Caki2 (cell line): ENCODE measurements at places on chromosomes 6 and 20. TPM values are rescaled to one million over a fixed set of nuclear protein-coding genes. Genes with fewer than 3 reads are reported as not detected.
A peak's percentile ranks its signal among the peaks of the same experiment; 100 is the strongest.

VNN1 gene
- not detected in 2 replicates for total RNA-seq

RAB5IF gene
- 405 and 423 TPM in 2 replicates for total RNA-seq

LY6G6D gene
- not detected in 2 replicates for total RNA-seq

WTAP gene
- 55.5 and 61.5 TPM in 2 replicates for total RNA-seq

TXLNB gene
- total RNA-seq = not detected in 2 replicates

BTN2A1 gene
- total RNA-seq = 14.1 and 20.3 TPM in 2 replicates

BNIP5 gene
- total RNA-seq = not detected in 2 replicates

CCN6 gene
- total RNA-seq = not detected in 2 replicates

DNMT3B gene
- 52.7 and 54.1 TPM in 2 replicates for total RNA-seq

DNA sequence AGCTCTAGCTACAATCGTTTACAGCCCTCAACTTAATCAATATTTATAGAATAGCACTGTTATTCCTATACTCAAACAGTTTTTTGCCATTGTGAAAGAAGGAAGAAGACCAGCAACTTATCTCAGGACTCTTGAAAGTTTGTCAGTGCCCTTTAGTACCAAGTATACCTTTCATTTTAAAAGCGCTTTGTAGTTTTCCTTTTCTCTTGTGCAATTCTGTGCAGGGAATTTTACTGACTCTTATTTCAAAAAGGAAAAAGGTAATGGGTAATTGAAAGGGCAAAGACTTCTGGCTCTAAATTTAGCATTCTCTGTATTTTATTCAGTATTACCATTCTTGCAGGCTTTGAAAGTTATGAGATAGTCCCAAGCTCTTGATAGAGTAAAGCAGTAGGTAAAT is 16.8 kb upstream of the RHAG start:
- DNase-seq = no peak

DNA sequence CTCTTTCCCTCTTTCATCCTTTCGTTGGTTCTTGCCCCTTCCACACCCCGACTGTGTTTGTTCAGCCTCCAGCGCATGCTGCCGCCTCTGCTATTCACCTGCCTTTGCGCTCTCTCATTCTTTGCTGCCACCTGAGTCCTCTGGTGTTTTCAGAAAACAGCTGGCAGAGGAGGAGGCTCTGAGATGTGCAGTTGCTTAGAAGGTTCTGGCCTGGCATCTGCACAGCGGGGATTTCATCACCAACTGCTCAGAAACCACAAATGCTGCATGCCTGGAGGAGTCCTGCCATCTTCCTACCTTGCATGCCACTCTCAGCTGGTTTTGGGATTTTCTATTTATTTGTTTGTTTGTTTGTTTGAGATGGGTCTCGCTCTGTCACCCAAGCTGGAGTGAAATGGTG is 39.2 kb upstream of the CLDN20 start:
- DNase-seq = no peak

GRCh38 chr6:31737315-31737990 is 1.1 kb upstream of the CLIC1 start:
- no peak for DNase-seq

- no peak for DNase-seq
Measured at GRCh38 chr20:6173481-6173880, 50.7 kb upstream of the FERMT1 start.

- peak; percentile 26 for DNase-seq
Measured at GRCh38 chr20:25987073-25987927, 290.6 kb upstream of the ZNF337 start.

DNA sequence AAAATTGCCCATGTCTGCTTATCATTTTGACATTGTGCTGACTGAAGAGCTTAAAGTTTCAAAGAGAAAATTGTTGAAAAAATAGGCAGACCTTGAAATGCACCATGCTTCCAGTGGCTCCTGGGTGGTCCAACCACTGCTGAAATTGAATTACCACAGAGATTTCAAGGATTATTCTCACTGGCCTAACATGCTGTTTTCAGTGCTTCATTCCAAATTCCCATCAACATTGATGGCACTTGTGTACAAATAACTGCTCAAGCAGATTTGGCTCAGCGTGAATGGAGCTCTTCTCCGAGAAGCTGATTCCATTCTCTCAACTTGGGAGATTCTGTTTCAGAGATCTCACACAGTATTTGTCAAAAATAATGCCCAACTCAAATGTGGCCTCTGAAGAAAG is 75.5 kb downstream of the LAMA4 start:
- DNase-seq = no peak

DNA sequence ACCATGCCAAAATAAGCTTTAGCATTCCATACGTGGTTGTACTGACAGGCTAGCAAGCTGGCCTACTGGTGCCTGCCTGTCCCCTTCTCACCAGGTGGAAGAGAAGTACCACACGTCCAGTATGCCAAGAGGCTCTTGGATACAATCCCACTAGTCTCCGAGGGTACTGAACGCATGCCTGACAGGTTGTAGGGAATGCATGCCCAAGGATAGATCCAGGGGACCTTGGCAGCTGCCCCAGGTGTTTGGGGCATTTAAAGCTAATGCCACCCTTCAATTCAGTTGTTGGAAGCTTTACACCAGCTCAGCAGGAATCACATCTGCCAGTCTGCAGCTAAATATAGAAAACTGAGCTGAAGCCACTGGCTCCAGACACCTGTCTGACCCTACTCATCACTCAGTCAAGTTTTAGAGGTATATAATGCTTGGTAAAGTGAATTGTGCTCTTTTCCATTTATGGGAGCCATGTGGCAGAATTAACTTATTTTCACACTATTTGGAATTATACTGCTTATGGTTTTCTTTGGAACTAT is 4.9 kb downstream of the TUBB2B start:
- DNase-seq = no peak

DNA sequence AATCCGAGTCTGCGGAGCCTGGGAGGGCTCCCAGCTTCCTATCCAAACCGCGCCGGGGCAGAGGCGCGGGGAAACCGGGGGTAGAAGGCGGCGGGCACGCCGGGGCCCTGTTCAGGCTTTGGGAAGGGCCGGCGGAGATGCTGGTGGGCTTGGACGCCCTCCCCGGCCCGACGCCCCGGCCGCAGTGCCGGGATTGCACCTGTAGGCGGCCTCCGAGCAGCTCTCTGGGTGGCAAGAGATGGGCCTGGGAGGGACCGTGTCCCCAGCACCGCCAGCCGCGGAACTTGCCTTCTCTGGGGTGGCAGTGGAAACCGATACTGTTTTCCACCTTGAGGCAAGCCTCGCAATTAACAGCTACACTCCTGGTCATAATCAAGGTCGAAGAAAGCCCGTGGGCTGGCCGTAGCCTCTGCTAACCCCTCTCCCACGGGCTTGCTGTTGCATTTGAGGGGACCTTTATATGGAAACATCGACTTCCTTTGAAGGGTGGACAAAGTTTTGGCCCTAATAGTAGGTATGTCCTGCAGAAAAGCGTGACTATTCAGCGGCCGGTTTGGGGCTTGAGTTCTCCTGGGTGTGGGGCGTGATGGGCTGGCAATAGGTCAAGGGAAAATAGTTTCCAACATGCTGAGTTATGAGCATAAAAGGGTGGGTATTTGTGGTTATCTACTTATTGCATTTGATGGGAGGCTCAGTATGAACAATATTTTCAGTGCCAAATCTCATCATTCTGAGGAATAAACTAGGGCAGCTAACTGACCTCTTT is 1.1 kb upstream of the JAG1 start:
- DNase-seq = peak; percentile 91

DNA sequence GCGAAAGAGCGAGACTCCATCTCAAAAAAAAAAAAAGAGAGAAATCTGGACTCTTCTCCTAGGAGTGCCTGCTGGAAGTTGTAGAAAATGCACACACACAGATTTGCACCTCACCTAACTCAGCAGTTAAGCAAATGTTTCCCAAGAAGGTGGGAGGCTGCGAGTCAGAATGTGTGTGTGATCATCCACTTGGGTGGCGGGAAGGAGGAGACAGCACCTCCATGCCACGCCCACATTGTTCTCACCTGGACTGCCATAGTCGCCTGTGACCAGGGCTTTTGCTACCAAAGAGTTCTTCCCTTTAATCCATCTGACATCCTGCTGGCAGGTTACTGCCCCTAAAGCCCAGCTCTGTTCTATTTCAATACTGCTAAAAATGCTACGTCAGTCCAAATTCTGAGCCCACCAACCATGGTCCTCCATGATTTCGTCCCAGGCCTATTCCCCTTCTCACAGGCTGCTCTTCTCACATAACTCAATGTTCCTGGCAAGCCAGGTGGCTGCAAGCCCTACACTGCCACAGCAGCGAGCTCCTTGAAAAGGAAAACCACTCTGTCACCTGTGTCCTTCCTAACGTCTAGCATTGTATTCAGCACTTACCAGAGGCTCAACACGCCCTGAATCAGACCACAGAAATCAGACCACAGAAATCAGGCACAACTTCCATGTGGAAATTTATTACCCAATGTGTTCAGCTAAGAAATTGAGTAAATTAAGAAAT is 77.5 kb downstream of the PSMG4 start:
- no peak for DNase-seq

DNA sequence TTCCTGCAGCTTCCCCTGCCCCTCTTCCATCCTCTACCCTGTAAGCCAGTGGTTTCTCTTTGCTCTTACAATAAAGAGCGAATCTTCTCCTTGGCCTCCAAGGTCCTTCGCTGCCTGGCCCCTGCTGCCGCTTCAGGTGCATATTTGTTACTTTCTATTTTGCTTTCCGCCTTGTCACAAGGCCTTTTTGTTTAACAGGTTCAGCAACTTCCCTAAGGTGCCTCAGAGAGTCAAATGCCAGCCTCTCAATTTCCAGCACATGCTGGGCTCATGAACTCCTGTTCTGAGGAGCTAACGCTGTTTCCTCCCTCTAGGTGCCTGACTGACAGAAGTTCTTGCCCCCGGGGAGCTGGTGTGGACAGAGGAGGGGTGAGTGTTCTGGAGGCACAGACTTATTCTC is 42.4 kb upstream of the EPB41L1 start:
- DNase-seq = no peak

GRCh38 chr6:157761926-157762325 is 61.1 kb upstream of the SNX9 start:
- DNase-seq = no peak

- DNase-seq = no peak
Measured at GRCh38 chr6:42049116-42049809, 1.1 kb upstream of the TAF8 start.

DNA sequence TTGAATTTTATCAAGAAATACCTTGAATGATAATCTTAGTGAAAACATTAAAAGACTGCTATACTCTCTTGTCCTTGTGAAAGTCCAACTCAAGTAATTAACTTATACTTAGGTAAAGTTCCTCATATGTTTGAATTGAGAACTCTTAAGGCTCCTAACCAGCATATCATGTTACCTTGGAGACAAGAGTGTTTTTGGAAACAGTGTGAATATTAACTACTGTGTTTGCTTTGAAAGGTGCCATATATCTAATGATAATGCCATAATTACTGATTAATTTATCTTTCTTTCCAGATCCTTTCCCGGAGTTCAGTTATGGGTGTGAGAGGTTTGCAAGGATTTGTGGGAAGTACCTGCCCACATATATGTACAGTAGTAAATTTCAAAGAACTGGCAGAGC is 10.5 kb downstream of the FAM120B start:
- DNase-seq = no peak

DNA sequence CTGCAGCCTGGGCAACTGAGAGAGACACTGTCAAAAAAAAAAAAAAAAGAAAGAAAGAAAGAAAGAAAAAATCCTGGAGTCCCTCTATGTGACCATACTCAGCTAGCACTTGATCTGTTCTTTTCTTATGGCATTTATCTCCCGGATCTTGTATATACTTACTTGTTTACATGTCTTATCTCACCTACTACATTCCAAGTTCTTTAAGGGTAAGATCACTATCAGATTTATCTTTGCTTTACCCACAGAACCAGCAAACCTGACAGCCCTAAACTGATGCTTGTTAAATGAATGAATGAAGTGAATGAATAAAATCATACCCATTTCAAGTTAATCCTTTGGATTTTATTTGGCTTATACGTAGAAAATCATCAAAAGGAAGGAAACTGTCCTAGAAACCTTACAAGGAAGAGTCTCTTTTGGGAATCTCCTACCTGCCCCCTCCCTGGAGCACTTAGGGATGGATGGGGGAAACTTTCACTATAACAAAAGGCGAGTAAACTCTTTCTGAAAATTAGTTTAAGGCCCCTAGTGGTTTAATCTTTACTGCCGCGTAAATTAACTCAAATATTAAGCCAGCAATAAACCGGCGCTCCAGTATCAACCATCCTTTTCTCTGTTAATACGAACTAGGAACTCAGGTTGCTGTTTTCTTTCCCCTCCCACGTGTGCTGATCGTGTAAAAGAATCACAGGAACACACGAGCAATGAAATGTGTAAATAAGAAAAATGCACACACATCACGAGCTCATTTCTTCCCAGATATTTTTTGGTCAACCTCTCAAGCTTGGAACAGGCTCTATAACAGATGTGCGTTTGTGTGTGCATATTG is 1.3 kb upstream of the UTRN start:
- DNase-seq = peak; percentile 43

GRCh38 chr20:44429419-44430269 is 46.0 kb upstream of the TTPAL start:
- DNase-seq = no peak

DNA sequence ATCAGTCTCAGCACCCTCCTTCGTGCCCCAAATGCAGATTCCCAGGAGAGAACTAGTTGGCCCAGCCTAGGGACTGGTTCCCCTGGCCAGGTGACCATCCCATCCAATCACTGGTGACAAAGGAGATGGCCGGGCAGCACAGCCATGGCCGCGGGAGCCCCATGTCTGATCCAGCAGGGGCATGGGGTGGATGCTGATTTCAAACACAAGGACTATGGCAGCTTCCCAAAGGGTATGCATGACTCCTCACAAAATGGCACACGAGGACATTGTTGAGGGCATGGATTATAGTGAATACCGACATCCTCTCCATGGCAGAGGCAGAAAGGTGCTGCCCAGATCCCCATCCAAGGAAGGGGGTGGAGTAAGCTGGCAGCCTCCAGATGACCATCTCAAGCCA is 9.9 kb upstream of the LSM14B start:
- no peak for DNase-seq

- DNase-seq = peak; percentile 46
Measured at GRCh38 chr6:43992783-43993644, 134.2 kb downstream of the MRPL14 start.

GRCh38 chr20:24584538-24585356 is 115.3 kb downstream of the SYNDIG1 start:
- peak; percentile 12 for DNase-seq

GRCh38 chr20:62900052-62900691 is 26.1 kb downstream of the DIDO1 start:
- DNase-seq = peak; percentile 61

- no peak for DNase-seq
Measured at GRCh38 chr6:39800034-39801032, 8.2 kb downstream of the DAAM2 start.

DNA sequence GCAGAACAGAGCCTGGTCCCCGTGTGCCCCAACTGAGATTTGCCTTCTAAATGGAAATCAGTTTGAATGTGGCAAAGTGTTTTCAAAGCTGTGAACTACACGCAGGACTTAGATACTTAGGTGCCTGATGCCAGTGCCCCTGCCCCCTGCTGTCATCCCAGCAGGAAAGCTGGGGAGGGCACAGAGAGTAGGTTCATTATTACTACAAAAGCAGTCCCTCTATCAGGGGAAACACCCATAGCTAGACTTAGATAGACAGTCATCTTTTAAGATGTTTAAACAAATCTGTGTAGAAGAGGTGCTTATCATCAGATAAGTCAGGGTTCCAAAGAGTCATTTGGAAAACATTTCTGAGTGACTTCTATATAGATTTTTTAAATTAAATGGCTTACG is 155.0 kb upstream of the SNX9 start:
- no peak for DNase-seq

GRCh38 chr20:44309763-44310663 is 989 bp downstream of the FITM2 start:
- peak; percentile 35 for DNase-seq

- no peak for DNase-seq
Measured at GRCh38 chr6:71466362-71466761, 177.8 kb downstream of the OGFRL1 start.

GRCh38 chr6:132456700-132457143 is 55.4 kb upstream of the MOXD1 start:
- DNase-seq = no peak
